ENCODE measurements at places on chromosomes 7 and 10.

- no peak for DNase-seq
Measured at GRCh38 chr10:34097682-34098081, 717.4 kb downstream of the PARD3 start.

DNA sequence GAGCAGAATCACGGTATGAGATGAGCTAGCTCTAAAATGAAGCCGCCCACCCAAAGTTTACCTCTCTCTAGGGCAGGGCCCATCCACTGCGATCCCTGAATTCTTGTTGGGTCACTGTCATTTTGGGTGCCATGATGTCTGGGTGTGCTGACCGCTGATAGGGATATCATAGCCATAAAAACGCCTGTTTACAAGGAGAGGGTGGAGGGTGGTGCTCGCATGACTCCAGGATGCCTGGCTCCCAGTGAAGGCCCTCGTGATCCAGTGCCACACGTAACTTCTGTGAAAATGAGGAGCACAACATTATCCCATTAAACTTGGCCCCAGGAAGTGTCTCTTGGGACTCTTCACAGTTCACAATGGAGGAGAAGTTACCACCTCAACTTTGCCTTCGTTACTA lies 139.5 kb downstream of the TCF7L2 start:
- no peak for DNase-seq

DNA sequence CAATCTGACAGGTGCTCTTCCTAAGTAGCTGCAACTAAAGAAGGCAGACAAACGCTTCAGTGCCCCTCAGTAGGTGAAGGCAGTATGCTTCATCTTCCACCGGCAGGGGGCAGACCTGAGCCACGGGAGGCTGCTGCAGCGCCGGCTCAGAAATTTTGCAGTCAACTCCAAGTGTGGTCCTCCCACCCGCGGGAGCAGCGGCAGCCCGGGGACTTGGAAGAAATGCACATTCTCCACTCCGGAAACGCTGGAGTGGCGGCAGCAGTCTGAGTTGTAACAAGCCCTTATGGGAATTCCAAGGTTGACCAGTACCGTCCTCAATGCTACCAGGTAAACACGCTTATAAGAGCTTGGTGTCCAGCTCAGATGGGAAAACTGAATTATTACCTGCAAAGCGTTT lies 3.4 kb downstream of the IGFBP3 start:
- DNase-seq = peak; percentile 66

- DNase-seq = no peak
Measured at GRCh38 chr10:43076876-43077420, at the start of gene RET. Gene RET (plus strand): TSS chr10:43077069. CDS start chr10:43077259, 190 bp downstream.

All from COR-L47 (cell line).